A549 treated with Hydrocortisone at 1 μM for 4 hours (cell line): ENCODE measurements at places on chromosomes 3 and 15. TPM values are rescaled to one million over a fixed set of nuclear protein-coding genes. Genes with fewer than 3 reads are reported as not detected.

Gene CCDC54
- total RNA-seq: not detected in 5 replicates

Gene LRRC34
- total RNA-seq: not detected in 5 replicates

Gene GOLGA8J
- 0.16 TPM in 1 of 5 replicates, not detected in the others for total RNA-seq

Gene PIGB
- 10.6 to 14.8 TPM (median 12.5 TPM) in 5 replicates for total RNA-seq

Gene LRRK1
- 15.4 to 19.0 TPM (median 16.3 TPM) in 5 replicates for total RNA-seq

Gene FRMD4B
- total RNA-seq: 0.77 to 1.4 TPM (median 0.81 TPM) in 5 replicates

Gene CD200
- not detected in 5 replicates for total RNA-seq

Gene ZNF860
- 1.1 to 1.6 TPM (median 1.4 TPM) in 5 replicates for total RNA-seq
